ENCODE measurements at places on chromosomes 1 and 21.

GRCh38 chr1:172401892-172402291, 18.6 kb upstream of the C1orf105 start:
- no peak for DNase-seq

DNA sequence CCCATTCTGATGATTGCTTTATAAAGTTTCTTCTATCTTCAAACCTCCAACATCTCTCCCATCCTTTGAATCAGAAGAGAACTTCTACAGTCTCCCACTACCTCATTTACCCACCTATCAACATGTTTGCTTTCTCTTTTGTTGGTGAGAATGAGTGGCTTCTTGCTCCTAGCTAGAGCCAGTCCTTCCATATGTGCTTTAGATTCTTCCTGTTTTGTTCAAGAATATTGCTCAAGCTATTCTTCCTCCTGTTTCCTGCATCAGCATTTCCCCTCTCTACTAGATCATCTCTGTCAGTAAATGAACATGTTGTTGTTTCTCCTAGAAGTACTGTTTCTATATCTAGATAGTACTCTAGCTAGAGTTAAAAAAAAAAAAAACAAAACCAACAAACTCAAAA, 6.3 kb downstream of the ATF6 start:
- DNase-seq = no peak

GRCh38 chr1:78401148-78401547, 89.6 kb upstream of the PTGFR start:
- DNase-seq = no peak

- no peak for DNase-seq
Measured at GRCh38 chr1:70667494-70668170, 256.6 kb downstream of the CTH start.

DNA sequence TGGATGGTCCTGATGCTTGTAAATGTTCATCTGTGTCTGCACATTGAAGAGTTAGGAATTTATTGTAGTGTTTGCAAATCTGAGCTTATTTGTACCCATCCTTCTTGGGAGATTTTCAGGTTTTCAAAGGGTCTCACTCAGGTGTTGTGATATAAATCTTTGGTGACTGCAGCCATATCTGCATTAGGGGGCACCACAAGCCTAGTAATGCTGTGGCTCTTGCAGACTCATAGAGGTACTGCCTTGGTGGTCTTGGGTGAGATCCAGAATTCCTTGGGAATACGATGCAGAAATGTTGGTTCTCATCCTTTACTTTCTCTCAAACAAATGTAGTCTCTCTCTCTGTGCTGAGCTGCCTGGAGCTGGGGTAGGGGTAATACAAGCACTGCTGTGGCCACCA, 405.9 kb downstream of the TTLL7 start:
- DNase-seq = no peak

Measured in femur (tissue), 1 donor.